Activated T-cell treated with anti-CD3 and anti-CD28 coated beads, Interleukin-2, amount 50 U/mL, for 72 hours (primary cell): ENCODE measurements at places on chromosomes 2 and 18. TPM values are rescaled to one million over a fixed set of nuclear protein-coding genes. Genes with fewer than 3 reads are reported as not detected.
A peak's percentile ranks its signal among the peaks of the same experiment; 100 is the strongest.

- no peak overlapping the region for H3K27ac ChIP-seq
- no peaks in the 10 kb centered on the region for H3K27me3 ChIP-seq
- H3K36me3 ChIP-seq, result no peaks in the 10 kb centered on the region
- peak; percentile 68 for DNase-seq
These were observed 171.2 kb downstream of the TMEM247 start for GRCh38 chr2:46650556-46651001.

DNA sequence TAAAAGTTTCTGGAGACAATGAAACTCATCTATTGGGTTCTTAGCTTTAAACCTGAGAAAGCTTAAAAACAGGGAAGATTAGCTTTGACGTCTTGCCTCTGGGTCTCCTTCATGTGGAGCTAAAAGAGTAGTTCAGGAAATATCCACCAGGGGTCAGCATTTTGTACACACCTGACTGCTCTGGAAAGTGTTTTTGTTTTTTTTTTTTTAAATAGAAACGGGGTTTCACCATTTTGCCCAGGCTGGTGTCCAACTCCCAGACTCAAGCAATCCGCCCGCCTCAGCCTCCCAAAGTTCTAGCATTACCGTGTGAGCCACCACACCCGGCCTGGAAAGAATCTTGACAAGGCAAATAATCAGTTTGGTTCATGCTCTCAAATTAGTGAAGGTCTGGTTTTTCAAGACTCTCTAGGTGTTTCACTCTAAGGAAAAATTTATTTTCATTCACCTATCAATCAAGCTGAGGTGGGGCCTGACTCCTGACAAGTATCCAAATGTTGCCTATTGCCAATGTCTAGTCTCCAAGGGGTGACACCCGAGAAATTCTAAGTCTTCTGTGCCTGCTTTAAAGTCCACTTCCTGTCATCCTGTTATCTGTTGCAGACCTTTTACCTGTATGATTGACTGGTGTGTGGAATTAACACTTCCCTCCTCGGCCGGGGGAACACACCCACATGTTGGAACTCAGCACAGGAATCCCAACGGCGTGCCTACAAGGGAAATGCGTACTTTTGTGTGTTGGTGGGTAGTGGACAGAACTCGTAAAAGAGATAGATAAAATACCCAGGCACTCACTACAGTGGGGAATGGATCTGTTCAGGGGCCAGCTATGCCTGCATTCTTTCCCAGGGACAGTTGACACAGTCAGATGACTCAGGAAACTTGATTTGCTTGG, 11.3 kb downstream of the IL1RN start:
- H3K36me3 ChIP-seq, result no peaks in the 10 kb centered on the region
- peak; percentile 59 for DNase-seq
- no peaks in the 10 kb centered on the region for H3K27me3 ChIP-seq

DNA sequence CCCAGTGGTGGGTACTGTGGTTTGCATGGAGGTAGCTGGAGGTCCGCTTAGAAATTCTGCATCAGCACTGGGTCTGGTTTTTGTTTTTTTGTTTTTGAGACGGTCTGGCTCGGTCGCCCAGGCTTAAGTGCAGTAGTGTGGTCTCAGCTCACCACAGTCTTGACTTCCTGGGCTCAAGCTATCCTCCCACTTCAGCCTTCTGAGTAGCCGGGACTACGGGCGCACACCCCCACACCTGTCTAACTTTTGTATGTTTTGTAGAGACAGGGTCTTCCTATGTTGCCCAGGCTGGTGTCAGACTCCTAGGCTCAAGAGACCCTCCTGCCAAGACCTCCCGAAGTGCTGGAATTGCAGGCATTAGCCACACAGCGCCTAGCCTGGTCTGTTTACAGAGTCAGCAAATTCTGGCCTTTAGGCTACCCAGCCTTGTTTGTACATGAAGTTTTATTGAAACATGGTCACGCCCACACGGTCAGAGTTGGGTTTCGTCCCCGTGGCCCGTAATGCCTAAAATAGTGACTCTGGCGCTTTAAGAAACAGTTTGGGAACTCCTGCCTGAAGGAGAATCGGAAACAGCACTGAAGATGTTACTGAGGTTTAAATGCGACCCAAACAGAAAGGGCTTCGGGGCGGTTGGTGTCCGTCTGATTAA, 32.7 kb downstream of the CTDP1 start:
- H3K4me1 ChIP-seq, result no peaks in the 10 kb centered on the region
- peaks cover 14% of the 10 kb centered on the region for H3K36me3 ChIP-seq
- no peak overlapping the region for H3K4me3 ChIP-seq
- H3K27ac ChIP-seq, result peak overlapping the region; percentile 90
- no peaks in the 10 kb centered on the region for H3K27me3 ChIP-seq
- no peak for DNase-seq

DNA sequence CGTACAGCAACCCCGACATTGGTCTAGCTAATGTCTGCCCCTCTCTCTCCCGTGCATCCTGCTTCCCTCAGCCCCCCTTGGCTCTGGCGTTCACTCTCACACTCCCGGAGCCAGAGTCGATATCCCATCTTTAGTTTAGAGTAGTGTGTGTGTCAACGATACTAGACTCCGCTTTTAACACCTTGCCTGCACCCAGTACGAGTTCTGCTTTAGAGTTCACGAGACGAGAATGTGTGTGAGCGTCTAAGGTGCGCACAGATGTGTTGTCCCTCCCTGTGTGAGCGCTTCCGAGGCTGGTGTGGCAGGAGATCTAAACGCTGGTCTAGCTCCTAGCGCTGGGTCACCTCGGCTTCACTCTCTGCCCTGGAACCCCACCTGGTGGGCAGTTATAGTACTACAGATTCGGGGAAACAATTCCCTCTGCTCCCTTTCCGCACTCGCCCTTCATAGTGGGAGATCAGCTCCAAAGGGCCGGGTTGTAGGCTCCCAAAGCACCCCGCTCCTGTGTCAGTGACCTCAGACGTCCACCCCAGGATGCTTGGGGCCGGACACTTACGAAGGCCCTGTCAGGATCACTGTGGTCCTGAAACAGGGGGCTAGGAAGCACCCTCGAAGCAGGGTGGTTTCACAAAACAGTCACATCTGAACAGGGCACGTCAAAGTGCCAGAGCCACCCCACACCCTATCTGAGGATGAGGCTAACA, 2.6 kb upstream of the CYP26B1 start:
- peak; percentile 82 for DNase-seq
- H3K4me1 ChIP-seq, result peaks cover 39% of the 10 kb centered on the region
- peak overlapping the region; percentile 85 for H3K4me3 ChIP-seq
- no peak overlapping the region for H3K27ac ChIP-seq
- H3K36me3 ChIP-seq, result no peaks in the 10 kb centered on the region

DNA sequence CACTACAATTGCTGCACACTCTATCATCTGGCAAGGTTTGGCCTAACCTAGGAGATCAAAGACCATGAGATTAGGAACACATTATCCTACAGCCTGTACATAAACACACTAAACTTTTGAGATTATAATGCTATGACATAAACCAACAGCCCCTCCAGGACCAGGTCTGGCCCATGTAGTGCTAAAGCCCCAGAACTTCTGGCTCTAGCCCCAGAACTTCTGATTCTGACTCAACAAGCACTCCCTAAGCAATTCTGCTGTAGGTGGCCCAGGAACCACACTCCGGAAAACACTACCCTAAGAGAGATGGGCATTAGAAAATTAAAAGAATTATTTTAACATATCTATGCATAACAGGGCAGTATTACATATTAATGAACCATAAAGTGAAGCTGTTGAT, 369.5 kb upstream of the LYPD1 start:
- H3K36me3 ChIP-seq, result no peaks in the 10 kb centered on the region
- no peaks in the 10 kb centered on the region for H3K4me1 ChIP-seq
- H3K4me3 ChIP-seq, result no peak overlapping the region
- no peaks in the 10 kb centered on the region for H3K27me3 ChIP-seq
- H3K27ac ChIP-seq, result no peak overlapping the region
- no peak for DNase-seq

DNA sequence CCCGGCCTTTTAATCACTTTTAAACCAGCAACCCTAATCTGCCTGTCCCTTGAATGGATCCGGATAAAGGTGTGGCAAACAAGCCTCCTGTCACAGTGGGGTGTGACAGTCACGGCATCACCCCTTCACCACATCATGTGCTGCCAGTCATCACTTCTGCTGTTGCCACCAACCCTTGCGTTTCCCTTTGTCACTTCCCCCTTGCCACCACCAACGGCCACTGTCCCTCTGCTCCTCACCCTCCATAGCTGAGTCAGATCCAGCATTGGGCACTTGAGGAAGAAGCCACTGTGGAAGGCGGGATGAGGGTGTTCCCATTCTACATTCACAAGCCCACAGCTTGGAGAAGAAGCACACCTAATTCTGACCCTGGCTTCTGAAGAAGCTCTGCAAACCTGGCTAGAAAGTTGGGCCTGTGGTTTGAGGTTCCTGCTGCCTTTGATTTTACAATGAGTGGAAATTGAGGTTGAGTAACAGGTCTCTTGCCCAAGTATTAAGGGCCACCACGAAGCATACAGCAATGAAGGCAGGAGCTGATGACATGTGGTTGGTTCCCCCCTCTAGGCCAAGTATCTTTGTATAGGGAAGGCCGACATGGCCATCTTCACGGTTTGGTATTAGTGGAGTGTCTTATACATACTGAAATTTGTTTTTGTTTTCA, 22.9 kb upstream of the DARS1 start:
- H3K4me1 ChIP-seq, result peaks cover 42% of the 10 kb centered on the region
- peak overlapping the region; percentile 62 for H3K27ac ChIP-seq
- no peaks in the 10 kb centered on the region for H3K27me3 ChIP-seq
- DNase-seq, result peak; percentile 81
- H3K36me3 ChIP-seq, result peaks cover 10% of the 10 kb centered on the region

- no peak for DNase-seq
- H3K27ac ChIP-seq, result no peak overlapping the region
These were observed 37.0 kb downstream of the RAPGEF4 start for GRCh38 chr2:172772633-172773032.

DNA sequence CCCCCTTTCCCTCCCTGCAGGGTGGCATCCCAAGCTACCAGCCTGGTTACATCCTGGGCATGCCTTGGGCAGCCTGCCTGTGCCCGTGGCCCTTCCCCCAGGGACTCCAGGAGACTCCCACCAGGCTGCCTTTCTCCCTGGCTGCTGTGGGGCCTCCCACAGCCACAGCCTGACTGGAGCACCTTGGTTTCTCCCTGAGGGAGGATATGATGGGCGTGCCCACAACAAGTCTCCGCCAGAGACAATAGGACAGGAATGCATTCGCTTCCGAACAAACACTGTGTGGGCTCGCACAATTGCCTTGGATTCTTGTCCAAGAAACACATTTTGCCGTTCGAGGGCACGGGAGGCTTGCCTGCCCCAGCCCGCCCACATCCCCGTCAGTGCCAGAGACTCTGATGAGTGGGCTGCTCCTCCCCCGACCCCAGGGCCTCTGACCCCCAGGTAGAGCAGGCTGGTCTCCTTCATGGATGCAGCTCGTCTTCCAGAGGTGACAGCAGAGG, 102.1 kb downstream of the SMAD7 start:
- no peaks in the 10 kb centered on the region for H3K36me3 ChIP-seq
- no peak for DNase-seq
- H3K27me3 ChIP-seq, result no peaks in the 10 kb centered on the region
- no peak overlapping the region for H3K27ac ChIP-seq
- no peak overlapping the region for H3K4me3 ChIP-seq

DNA sequence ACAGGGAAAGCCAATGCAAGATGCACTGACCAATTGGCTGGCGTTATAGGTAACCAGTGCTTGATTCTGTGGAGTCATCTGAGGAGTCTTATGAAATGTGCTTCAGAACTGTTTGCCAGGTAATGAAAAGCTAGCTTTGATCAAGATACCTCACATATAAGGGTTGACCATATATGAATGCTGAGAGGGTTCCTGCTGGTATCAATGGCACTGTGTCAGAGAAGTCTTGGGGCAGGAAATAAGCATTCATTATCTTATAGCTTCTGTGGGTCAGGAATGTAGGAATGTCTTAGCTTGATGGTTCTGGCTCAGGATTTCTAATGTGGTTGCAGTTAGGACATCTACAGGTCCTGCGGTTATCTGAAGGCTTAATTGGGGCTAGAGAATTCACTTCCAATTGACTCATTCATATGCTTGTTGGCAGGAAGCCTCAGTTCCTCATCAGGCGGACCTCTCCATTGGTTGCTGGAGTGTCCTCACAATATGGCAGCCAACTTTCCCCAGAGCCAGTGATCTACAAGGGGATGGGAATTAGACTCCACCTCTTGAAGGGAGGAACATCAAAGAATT, 22.1 kb upstream of the TCF7L1 start:
- no peaks in the 10 kb centered on the region for H3K4me1 ChIP-seq
- no peaks in the 10 kb centered on the region for H3K27me3 ChIP-seq
- no peaks in the 10 kb centered on the region for H3K36me3 ChIP-seq

- no peaks in the 10 kb centered on the region for H3K36me3 ChIP-seq
- no peak overlapping the region for H3K4me3 ChIP-seq
- H3K27me3 ChIP-seq, result no peaks in the 10 kb centered on the region
- DNase-seq, result no peak
- H3K27ac ChIP-seq, result no peak overlapping the region
- H3K4me1 ChIP-seq, result peaks cover 9% of the 10 kb centered on the region
These were observed 356.3 kb downstream of the ZEB2 start for GRCh38 chr2:144163592-144163991.

DNA sequence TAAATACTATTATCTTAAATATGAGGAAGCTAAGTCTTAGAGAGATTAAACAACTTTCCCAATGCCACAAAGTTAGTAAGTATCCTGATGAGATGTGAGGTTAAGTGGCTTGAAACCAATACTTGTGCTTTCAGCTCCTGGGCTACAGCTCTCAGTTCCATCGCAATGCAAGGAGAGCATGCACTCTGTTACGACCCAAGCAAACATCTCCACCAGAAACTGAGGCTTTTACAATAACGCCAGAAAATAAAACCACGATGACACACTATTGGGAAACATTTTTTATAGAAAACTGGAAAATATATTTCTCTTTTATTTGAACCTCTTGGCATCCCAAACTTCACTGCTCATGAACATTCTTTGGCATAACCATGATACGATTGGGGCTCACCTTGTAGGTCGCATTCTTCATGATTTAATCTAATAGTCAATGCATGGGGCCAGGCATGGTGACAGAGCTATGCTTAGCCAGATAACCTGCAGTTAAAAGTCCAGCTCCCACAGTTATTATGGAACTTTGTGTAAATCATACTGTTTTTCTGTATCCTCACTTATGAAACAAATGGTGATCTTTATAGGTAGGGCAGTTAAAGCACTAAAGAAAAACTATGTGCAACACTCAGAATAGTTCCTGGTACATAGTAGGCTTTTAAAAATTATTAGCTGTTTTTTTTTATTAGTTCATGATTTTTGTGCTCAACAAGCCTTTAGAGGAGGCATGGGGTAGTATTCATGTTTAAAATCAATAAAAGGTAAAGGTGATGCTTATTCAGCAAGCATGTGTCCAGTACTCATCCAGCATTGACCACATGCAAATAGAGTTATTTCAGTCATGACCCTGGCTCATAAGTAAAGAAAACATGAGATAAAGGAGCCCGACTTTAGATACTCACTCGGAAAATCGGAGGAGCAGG, 238.3 kb upstream of the TRIB2 start:
- DNase-seq, result no peak
- H3K36me3 ChIP-seq, result peaks cover 4% of the 10 kb centered on the region
- H3K27me3 ChIP-seq, result no peaks in the 10 kb centered on the region

Gene DLX1
- total RNA-seq, result not detected

Gene CNGA3
- total RNA-seq, result not detected

Gene DNER
- total RNA-seq, result not detected

Gene ITGA4
- total RNA-seq, result 47.3 TPM

Gene TXNDC2
- not detected for total RNA-seq

Gene POTEJ
- not detected for total RNA-seq

Gene TTR
- not detected for total RNA-seq

Gene TFPI
- total RNA-seq, result 0.05 TPM

Gene GYPC
- 144 TPM for total RNA-seq

Gene RIT2
- total RNA-seq, result not detected

Gene WDSUB1
- total RNA-seq, result 6.0 TPM

Gene IL1RN
- 44.3 TPM for total RNA-seq
